ENCODE measurements at places on chromosomes 6 and 20.

- DNase-seq = no peak
Measured at GRCh38 chr6:151747896-151748295, 59.6 kb upstream of the ESR1 start.

GRCh38 chr6:131936156-131936555 lies 15.0 kb downstream of the CCN2 start:
- DNase-seq = no peak

- DNase-seq = no peak
Measured at GRCh38 chr20:57688864-57689263, 21.0 kb downstream of the PMEPA1 start.

- DNase-seq = no peak
Measured at GRCh38 chr6:43621078-43621835, 7.8 kb downstream of the GTPBP2 start.

DNA sequence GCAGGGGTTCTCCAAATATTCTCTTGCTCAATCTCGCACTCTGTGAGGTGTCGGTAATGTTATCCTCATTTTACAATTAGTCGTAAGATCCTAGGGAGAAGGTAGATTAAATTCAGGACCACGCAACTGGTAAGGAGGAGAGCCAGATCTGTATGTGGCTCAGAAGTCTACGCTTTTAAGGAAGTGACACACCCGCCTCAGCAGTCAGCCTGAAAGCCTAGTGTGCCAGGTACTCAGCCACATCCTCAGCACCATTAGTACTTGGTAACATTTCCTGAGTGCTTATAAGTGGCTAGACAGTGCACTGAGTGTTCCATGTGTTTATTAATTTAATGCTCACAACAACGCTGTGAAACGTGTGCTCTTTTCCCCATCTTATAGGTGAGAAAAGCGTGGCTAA lies 63.7 kb downstream of the DHX35 start:
- DNase-seq = no peak

- no peak for DNase-seq
Measured at GRCh38 chr20:8557711-8558110, 425.6 kb downstream of the PLCB1 start.

- no peak for DNase-seq
Measured at GRCh38 chr20:25541676-25542075, 43.7 kb downstream of the NINL start.

DNA sequence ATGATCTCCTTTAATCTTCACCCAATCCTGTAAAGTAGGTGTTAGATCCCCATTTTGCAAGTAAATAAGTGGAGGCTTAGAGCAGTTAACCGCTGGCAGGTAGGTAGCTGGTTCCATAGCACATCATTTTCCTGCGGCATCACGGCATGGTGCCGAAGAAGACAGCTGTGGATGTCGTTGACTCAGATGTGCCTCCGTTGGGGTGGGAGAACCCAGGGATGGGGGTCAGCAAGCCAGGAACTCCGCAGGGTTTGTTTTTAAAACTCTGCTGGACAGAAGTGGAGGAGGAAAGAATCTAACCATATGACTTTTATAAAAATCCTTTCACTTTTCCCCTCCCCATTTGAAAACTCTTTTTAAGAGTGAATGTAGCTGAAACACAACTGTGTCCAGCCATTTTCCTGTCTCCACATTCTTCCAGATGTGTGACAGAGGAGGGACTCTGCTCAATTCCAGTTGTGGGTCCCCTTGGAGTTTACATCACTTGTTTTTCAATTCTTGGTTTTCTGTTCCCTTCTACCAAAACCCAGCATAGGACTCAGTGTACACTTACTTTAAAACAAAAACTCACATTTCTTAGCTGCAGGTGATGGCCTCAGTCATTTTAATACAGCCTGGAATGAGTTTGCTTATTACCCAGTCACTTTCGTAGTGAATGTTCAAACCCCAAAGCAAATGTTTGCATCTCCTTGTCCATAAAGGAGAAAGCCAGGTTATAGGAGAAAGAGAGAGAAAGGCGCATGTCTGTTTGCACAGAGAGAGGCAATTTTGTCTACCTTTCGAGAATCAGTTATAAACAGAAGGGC lies 27.6 kb upstream of the PI16 start:
- DNase-seq = no peak

DNA sequence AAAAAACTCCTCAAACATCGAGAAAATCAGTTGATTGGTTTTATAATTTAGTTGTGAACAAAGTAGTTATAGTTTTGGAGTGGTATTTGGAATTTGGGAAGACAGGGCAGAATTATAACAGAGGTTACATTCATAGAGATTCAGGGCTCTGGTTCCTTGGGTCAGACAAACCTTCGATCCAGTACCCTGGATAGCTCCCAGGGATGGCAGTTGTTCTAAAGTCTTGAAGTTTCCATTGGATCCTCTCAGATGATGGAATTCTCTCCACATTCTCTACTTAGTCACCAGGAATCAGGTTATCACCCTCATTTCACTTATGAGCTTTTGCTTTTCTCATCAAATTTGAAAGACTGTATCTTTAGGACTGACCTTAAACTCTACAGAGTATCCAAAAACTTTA lies 285.1 kb downstream of the CENPW start:
- peak; percentile 70 for DNase-seq

DNA sequence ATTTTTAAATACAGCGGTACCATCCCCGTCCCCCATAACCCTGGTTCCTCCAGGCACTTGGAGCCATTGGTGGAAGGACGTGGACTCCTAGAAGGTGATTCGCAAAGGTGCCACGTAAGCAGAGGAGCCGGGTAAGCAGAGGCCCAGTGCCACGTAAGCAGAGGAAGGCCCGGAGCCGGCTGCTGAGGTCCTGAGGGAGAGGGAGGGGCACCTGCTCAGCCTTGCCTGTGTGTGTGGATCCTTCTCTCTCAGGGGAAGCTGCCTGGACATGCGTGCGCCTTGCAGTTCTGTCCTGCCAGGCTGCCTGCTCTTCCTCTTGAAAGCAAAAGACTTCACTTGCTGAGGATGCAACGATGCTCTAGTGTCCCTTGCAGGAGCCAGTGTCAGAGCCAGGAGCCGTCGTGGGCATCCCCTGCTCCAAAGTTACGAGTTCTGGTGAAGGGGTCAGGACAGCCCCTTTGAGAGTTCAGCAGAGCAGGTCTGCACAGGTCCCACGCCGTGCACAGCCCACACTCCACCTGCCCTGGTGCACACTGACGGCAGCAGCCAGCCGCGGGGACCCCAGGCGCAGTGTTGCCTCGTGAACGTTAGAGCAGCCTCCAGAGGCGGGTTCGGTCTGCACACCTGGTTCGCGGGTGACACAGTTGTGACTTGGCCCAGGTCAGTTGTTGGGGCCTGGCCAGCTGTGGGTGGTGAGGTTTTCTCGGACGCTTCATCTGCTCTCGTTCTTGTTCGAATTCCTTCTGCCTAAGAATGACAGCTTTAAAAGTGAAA lies 1.9 kb upstream of the NKAIN4 start:
- no peak for DNase-seq

- DNase-seq = no peak
Measured at GRCh38 chr6:18579869-18580268, 192.7 kb downstream of the RNF144B start.

All from mesendoderm (in vitro differentiated cells).